ENCODE measurements at places on chromosomes 6 and 20.
A peak's percentile ranks its signal among the peaks of the same experiment; 100 is the strongest.

GRCh38 chr6:46011188-46012085 lies 4.2 kb downstream of the CLIC5 start:
- peak; percentile 69 for DNase-seq

- peak; percentile 33 for DNase-seq
Measured at GRCh38 chr20:63071541-63072181, 64.9 kb upstream of the BHLHE23 start.

DNA sequence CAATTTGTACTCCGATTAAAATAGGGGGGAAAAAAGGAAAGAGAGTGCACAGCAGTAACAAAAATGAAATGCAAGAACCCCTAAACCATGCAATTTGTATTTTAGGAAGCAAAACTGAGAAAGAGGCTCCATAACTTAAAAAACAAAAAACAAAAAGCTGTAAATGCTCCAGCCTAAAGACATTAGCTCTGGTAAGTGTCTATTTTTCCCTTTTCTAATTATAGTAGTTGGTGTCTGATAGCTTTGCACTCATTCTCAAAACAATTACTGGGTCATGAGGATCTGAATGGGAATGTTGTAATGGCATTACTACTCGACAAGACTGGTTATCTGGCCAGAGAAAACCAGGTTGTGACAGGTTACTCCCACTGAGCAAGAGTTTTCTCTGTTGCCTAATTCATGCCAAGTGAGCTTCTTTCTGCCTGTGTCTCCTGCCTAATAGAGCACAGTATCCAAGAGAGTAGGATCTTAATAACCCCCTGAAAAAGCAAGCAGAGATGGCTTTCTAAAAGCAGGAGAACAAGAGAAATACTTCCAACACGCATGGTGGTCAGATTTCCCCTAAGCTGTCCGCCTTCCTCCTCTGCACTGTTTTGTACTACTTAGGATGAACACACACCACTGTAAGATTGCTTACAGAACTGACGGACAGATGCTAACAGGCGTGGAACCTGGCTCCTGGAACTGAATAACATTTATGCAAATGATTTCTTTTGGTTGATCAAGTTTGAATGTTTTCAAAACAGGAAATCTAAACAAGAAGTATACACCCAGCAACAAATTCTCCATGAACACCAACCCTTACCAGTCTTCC lies 86.4 kb downstream of the FKBP5 start:
- no peak for DNase-seq

DNA sequence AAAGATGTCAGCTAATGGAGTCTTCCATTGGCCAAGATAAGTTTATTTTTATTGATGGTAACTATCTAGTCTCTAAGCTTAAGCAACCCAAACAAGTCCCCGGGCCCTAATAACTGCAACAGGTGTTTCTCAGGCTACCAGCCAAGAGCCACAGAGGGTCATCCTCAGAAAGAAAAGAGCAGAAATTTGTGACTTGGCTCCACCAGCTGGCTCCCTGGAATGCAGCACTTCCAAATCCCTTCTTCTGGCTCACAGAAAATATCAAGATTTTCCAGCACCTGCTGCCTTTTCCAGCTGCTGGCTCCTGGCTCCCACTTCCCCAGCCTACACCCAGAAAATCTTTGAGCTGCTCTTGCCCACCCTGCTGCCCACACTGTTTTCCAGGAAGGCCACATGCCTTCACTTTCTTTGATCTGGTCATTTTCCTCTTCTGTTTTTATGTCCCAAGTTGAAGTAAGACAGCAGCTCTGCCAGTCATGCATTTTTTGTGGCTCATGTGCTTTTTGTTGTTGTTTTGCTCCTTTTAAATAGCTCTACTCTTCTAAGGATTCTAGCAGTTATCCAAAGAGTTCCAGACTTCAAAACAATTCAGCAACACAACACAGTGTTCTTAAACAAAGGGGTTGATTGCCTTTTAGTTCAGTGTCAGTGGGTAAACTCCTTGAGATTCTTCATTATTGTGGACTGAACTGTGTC lies 151.0 kb upstream of the SMLR1 start:
- DNase-seq: no peak

DNA sequence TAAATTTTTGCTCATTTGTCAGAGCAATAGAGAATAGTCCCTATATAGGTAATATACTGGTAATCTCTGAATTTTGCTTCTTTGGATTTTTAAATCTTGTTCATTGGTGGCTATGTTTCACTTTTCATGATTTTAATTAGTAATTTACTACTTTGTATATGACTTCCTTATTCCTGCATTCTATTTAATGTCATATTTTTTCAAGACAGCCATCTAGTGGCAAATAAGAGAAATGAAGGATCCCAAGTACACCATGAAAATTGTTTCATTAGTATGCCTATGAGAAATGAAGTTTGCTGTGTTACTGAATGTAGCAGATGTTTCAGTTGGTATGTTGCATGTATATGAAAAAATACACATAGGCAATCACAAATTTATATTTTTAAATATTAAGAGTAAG lies 82.4 kb downstream of the ZNF292 start:
- peak; percentile 10 for DNase-seq

DNA sequence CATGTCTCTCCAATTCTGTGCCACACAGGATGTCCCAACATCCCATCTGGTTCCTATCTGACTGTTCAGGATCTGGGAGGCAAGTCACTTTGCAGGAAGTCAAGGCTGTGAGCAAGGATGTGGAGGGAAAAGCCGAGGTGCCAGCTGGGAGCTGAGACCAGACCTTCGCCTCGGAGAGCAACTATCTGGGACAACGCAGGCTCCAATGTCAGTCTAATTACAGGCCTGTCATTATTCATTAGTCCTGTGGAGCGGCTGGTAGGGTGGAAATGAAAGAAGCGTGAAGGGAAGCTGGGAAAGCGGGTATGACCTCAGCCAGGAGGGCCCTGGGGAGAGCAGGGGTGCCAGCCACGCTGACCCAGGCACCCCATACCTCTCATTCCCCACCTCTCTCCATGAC lies 147.3 kb downstream of the UNC5CL start:
- DNase-seq: no peak
